ENCODE measurements at places on chromosomes 2 and 18. TPM values are rescaled to one million over a fixed set of nuclear protein-coding genes. Genes with fewer than 3 reads are reported as not detected.

Gene WDR54
- total RNA-seq, result 19.8 TPM

Gene TCF7L1
- total RNA-seq, result not detected

GRCh38 chr2:10271946-10272345 is 30.8 kb upstream of the HPCAL1 start:
- no peak for DNase-seq

Gene EIF5B
- 29.2 TPM for total RNA-seq

Gene VWC2L
- not detected for total RNA-seq

GRCh38 chr2:54656863-54657262 is 66.6 kb upstream of the EML6 start:
- no peak for DNase-seq

Gene CYP1B1
- not detected for total RNA-seq

Gene ADAM23
- 0.33 TPM for total RNA-seq

Gene EPB41L5
- total RNA-seq, result 5.1 TPM
